ENCODE measurements at places on chromosomes 2 and 18.

DNA sequence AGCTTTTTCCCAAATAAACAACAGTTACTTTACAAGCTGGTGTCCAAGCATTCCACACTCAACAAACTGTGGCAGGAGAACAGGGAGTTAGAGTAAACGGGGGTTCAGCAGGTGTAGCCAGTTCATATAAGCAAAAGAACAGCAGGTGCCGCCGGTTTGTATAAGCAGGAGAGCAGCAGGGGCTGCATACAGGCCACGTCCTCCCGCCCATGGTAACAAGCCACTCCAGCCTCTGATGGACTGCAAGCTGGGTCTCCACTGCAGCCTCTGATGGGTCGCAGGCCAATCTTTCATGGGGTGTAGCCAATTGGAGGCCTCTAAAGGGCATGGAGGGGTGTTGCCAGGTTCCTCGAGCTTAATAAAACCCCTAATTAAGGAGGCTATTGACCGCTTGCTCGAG lies 189.3 kb downstream of the ANKRD30B start:
- no peak for DNase-seq

- no peak for DNase-seq
Measured at GRCh38 chr2:176103742-176104315, 3.3 kb upstream of the HOXD11 start.

- no peak for DNase-seq
Measured at GRCh38 chr2:235149736-235150135, 197.9 kb downstream of the SH3BP4 start.

- DNase-seq, result no peak
Measured at GRCh38 chr2:104698276-104698675, 155.6 kb upstream of the POU3F3 start.

- DNase-seq, result no peak
Measured at GRCh38 chr18:708096-708495, 4.3 kb downstream of the ENOSF1 start.

- no peak for DNase-seq
Measured at GRCh38 chr2:34102339-34102738, 503.2 kb upstream of the FAM98A start.

DNA sequence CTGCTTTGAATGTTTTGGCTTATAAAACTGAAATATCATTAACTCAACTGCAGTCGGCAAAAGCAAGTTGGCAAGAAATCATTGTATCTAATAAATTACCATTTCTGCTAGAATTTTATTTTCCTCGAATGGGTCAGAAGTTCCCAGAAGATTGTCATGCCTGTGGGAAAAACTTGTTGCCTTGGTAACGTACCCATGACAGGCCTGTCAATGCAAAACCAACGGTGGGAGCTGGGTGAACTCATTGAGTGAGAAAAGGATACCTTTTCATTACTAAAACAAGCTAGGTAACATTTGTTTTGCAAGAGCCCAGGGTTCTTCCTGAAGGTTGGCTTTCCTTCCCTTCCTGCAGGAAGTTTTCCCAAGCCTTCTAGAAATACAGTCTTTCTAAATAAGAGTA lies 9.5 kb downstream of the PLB1 start:
- no peak for DNase-seq

DNA sequence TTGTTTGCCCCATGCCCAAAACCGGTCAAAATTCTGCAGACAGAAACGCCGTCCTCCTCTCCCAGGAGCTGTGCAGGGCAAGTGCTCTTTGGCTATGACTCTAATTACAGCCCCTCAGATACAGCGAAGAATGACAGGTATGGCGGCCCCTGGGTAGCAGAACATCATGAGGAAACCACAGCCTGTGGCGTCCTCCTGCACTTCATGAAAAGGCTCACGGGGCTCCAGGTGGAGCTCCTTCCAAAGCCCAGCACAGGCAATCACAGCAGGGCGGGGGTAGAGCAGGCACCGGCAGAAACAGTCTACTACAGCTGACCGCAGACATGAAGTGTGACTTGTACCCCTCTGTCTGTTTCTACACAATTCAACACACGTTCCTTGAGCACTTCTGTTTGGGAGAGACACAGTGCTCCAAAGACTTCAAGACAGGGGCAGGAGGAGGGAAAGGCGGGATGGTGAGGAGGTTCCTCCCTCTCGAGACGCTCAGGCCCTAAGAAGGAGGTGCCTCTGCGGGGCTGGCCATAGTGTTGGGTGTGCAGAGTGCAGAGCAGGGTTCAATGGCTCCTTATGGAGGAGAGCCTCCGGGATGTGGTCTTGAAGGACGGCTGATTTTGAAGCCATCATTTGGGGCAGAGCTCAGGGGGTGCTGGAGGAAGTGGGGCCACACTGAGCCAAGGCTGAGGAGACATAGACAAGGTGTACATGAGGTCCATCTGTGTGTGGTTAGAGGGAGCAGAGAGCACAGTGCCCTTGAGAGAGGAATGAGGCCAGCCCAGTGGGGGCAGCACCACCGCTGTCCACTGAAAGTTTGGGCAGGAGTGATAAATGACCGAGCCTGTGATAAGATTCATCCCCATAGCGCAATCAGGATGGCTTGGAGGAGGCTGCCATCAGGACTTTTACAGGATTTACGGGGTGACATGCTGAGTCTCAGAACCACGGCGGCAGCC lies 468.3 kb downstream of the EIPR1 start:
- no peak for DNase-seq

DNA sequence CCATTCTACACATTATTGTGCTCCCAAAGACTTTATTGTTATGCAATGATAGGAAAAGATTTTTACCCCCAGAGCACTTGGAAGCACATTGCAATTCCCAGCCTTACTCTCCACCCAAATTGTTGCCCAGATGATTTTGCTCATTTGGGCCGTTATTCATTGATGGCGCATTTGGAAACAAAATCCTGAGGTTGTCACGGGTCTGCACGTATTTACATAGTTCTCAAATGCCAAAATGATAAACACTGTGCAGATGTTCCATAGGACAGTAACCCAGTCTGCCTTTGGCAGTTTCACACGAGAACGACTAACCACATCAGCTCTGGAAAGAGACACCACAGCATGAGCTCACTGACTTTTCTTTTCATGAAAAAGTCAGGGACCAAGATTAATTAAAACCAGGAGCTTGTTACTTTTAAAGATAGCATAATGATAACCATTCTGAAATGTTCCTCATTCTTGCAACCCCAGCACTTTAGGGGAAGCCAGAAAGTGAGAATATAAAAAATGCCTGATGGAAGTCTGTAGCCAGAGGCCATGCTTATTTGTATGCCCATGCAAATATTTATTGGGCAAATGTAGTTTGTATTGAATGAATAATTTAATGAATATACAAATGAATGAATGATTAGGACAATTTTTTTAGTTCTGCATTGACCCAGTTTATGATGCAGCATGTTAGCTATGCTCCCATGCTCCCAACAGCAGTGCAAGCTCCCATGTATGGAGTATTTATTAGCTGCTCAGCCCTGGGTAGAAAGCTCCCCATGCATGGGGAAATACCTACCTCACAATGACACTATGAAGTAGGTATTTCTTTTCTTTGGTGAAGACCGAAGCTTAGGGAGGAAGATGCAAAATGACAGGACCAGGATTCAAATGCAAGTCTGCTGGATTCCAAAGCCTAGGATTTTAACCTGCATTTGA lies 84.6 kb downstream of the MAIP1 start:
- DNase-seq, result no peak

DNA sequence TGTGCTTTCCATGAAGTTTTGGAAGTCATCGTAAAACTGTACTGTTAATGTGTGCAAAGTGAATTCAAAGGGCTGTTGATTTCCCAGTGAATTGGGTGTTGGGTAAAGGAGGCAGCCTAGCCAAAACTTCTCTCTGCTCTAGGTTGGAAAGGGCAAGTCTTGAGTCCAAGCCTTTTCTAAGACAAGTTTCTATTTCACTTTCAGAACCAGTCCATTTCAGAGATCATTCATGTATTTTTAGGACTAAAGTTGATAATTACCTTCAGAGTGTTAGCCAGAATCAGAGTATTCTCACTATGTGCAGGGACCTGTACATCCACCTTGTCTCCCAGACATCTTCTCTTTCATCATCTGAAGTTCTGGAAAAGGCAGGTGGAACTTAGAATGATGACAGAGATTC lies 636.1 kb upstream of the KLHL29 start:
- DNase-seq, result no peak

DNA sequence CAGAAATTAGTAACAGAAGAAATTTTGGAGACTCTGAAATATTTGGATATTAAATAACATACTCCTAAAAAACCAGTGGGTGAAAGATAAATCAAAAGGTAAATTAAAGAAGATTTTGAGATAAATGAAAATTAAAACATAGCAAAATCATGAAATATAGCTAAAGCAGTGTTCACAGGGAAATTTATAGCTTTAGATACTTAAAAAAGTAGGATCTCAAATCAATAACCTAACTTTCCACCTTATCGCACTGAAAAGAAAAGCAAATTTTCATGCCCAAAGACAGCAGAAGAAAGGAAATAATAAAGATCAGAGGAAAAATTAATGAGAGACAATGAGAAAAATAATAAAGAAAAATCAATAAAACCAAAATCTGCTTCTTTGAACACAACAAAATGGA lies 135.1 kb upstream of the KLF7 start:
- DNase-seq, result no peak

DNA sequence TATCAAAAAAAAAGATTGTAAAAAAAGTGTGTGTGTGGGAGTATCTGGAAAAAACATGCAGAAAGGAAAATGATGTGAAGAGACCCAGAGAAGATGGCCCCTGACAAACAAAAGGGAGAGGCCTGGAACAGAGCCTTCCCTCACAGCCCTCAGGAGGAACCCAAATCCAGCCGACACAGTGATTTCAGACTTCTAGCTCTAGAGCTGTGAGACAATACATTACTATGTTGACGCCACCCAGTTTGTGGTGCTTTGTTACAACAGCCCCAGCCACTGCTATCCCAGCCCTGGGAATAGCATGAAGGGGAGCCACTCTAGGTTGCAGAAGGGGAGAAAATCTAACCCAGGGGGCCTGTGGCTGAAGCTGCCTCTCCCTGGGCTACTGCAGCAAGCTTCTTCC lies 59.0 kb upstream of the ZBTB7C start:
- DNase-seq, result no peak

GRCh38 chr2:197310987-197311420 lies 424 bp upstream of the ANKRD44 start:
- no peak for DNase-seq

GRCh38 chr18:63511285-63511684 lies 30.9 kb upstream of the SERPINB12 start:
- no peak for DNase-seq

GRCh38 chr2:238157506-238158017 lies 1.2 kb upstream of the ERFE start:
- no peak for DNase-seq

DNA sequence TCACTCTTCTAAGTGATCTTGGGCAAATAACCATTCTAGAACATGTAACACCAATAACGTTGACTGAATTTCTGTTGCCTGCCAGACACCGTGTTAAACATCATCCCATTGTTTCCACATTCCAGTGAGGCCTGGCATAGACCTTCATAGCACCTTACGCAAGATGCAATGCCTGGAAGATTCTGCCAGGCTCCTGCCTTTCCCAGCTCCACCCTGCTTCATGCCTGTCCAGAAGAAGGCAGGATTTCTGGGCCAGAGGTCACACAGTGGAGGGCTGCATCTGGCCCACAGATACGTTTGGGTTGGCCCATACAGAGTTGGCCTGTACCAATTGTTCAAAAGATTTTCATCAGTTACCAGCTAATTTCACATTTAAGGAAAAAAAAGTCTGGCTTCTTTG lies 46.3 kb downstream of the EN1 start:
- DNase-seq, result no peak

GRCh38 chr2:797556-797955 lies 120.3 kb upstream of the TMEM18 start:
- DNase-seq, result no peak

DNA sequence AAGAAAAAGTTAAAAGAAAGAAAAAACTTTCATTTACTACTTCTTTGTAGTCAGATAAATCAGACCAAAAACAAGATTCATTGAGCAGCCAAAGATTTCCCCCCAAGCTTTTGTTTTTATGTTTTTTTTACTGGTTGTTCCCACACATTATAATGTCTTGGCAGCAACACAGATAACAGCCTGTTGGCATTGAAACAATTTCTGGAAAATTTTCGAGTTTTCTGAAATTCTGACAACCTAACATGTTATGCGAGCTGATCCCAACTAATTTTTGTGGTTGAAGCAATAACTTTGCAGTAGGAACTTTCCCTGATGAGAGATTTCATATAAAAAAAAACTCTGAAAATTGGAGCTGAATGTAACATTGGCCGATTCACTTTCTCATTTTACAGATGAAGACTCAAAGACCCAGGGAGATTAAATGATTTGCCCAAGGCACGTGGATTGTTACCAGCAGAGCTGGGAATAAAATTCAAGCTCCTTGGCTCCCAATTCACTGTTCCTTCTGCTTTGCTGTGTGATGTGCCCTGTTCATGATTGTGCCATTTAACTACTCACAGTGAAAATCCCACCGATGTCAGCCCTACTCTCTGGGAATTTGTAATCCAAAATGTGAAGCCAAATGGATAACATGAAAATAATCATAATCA lies 167.5 kb downstream of the GRB14 start:
- no peak for DNase-seq

DNA sequence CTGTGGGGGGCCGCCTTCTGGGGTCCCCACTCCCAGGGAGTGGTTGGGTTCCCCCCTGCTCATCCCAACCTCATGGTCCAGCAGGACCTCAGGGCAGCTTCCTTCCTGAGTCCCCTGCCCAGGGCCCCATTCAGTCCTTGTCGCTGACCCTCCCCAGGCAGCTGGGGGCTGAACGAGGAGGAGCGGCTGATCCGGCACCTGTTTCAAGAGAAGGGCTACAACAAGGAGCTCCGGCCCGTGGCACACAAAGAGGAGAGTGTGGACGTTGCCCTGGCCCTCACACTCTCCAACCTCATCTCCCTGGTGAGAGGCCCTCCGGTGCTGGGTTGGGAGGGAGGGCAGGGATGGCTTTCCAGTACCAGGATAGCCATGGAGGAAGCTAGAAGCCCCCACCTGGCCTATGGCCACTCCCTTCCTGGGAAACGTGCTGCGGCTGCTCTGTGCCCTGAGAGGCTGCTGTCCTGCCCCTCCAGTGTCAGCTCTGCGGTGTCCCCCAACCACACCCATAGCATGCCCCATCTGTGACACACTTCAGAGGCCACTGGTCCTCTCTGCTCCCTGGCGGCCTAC lies 497 bp downstream of the CHRND start:
- DNase-seq, result no peak

GRCh38 chr2:207238831-207239701 lies 73.3 kb upstream of the KLF7 start:
- no peak for DNase-seq

GRCh38 chr2:144625226-144625625 lies 105.3 kb upstream of the ZEB2 start:
- DNase-seq, result no peak

DNA sequence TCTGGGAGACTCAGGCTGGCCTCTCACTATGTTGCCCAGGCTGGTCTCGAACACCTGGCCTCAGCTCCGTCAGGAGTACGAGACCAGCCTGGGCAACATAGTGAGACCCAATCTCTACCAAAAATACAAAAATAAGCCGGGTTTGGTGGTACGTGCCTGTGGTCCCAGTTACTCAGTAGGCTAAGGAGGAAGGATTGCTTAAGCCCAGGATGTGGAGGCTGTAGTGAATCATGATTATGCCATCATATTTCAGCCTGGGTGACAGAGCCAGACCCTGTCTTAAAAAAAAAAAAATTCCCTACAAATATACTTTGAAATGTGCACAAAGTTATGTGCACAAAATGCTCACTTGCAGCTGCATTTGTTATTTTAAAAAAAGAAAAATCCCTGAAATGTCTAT lies 26.3 kb upstream of the AGAP1 start:
- no peak for DNase-seq

- peak; percentile 8 for DNase-seq
Measured at GRCh38 chr2:47907039-47907781, 912 bp upstream of the FBXO11 start.

GRCh38 chr2:12169721-12170120 lies 423.3 kb downstream of the LPIN1 start:
- DNase-seq, result no peak

Data from activated CD8-positive, alpha-beta memory T cell treated with anti-CD3 and anti-CD28 coated beads for 1 hour (primary cell).